Urinary bladder (tissue), 4 donors: ENCODE measurements at places on chromosomes 13 and 19.

- no peak for DNase-seq
Measured at GRCh38 chr13:102724923-102725322, 30.1 kb upstream of the METTL21C start.

GRCh38 chr13:49789968-49790367, 2.5 kb downstream of the KPNA3 start:
- DNase-seq = no peak

- DNase-seq = no peak
Measured at GRCh38 chr19:7676854-7677253, at the start of gene MCEMP1. Gene MCEMP1 (plus strand): TSS chr19:7677090. CDS start chr19:7677121, 31 bp downstream.

DNA sequence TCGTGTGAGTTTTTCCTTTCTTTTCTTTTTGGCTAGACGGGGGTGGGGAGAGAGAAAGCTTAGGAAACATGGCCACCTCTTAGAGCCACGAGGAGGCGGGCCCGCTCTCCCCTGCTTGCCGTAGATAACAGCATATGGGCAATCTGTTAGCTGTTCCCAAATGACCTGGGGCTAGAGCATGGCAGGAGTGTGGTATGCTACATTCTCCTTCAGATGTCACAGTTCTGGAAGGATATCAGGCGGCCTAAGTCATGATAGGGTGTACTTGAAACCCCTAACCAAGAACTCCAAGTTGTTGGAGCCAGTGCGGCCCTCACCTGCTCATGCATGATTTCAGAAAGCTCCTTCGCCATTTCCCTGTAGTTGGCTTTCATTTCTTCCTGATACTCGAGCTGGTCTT, 44.3 kb upstream of the SLC15A1 start:
- DNase-seq = no peak

- no peak for DNase-seq
Measured at GRCh38 chr19:18898081-18898606, 2.2 kb upstream of the CERS1 start.

DNA sequence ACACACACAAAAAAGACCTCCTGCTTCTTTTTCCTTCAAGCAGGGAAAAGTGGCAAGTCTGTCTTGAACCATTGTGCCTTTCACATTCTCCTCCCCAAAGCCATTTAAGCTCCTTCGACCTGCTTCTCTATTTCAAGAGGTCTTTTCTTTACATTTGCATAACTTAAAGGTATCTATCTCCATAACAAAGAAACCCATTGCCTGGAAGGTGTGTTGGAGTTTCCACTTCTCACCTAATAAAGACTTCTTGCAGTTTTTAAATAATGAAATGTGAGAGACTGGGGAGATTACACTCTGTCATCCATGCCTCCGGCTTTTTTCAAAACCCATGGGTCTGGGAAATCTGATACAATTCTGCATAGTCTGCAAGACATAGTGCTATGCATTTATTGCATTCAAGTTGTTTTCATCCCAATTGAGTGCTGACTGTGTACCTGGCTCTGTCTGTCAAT, 41.8 kb upstream of the NBEA start:
- DNase-seq = no peak

DNA sequence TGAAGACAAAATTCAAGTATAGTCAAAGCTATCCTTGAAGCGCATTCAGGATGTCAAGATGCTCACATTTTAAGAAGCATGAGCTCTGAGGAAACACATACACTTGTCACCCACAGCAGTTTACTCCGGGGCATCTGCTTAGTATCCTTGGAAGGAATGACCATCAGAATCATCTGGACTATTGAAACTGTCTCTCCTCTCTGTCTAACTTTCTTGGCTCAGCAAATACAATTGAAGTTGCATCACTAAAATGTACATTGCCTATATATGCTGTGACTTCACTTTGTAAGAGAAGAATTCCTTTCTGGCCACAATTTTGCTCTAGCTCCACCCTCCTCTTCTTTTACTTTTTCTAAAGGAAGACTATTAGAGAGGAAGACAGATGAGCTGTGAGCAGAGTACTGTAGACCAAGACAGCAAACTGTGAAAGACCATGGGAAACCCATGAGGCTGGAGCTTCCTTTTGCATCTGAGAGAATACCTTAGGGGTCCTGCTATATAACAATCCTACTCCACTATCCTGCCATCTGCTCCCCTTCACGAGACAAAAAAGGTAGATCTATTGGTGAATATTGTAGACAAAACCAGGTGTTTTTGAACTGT, 906.3 kb downstream of the PCDH9 start:
- no peak for DNase-seq

DNA sequence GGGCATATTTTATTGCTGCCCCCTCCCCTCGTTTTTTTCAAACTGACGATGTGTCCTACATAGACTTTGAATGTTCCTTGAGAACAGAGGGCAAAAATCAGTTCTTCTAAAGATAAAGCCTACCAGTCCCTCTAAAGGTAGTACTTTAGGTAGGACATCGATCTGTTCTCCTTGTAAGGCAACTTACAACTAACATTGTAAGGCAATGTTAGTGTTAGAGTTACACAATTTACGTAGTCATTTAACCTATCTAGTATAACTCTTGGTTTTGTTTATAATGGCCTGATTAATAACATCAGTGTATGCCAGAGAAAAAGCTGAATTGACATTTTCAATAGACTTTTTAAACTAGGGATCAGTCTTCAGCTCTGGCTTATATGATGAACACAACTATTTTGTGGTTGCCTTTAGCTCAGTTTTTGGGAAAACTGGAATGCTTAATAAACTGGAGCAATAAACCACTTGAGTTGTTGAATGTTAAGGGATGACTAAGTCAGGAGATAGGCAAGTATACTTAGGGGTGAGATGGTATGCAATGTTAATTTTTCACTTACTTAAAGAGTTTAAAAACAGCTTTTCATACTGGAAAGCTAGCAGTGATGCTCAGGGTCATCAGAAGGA, 2.2 kb downstream of the NDFIP2 start:
- no peak for DNase-seq

DNA sequence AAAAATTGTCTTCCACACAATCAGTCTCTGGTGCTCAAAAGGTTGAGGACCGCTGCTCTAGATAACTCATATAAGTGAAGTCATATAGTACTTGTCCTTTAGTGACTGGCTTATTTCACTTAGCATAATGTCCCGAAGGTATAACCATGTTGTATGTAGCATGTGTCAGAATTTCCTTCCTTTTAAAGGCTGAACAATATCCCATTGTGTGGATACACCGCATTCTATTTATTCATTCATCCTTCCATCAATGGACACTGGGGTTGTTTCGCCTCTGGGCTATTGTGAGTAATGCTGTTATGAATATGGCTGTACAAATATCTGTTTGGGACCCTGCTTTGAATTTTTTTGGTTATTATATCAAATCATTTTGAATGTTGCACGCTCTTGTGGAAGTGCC, 4.6 kb upstream of the LYPD5 start:
- DNase-seq = no peak

DNA sequence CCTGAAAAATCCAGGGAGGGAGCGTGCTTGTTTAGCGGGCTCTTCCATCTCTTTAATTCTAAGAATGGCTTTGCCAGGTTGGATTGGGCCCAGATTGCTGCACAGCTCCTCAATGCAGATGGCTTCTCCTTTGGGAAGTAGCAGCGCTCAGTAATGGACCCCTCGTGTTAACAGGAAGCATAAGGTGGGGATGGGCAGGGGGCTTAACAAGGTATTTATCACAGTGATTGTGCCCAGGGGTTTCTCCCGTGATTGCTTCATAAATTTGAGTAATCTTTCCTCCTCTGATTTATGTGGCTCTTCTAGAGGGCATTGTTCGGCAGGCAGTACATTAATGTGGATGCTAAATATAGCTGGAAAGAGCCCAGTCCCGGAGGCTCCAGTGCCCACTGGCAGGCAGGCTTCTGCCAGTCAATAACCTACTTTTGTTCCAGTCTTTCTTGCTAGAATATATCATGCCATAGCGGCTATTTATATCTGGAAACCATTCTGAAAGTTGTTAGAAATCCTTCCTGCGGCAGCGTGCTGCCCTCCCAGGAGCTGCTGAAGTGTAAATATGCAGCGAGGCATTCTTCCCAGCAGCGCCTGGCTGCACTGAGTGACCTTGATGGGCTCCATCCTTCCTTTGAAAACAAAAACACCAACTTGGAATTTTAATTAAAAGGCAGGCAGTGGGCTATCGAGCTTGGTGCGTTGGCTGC, 65.0 kb downstream of the FGF9 start:
- DNase-seq = no peak

DNA sequence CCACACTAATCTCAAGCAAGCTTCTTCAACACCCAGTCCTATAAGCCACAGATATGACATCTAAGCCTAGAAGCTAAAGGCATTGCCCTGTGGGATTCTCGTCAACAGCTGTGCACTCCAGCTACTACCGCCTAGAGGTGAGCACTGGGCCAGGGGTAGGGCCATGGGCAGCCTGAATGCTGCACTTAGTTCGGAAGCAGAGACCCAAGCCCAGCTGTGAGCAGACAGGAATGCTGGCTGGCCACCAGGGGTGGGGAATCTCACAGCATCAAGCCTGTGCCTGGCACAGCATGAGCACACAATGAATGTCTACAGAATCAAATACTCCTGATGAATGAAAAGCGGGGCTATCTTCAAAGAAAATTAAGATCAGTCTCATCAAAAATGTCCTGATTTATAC, 167.5 kb upstream of the UBL3 start:
- no peak for DNase-seq

GRCh38 chr13:113448885-113449692, 4.2 kb downstream of the ADPRHL1 start:
- no peak for DNase-seq

DNA sequence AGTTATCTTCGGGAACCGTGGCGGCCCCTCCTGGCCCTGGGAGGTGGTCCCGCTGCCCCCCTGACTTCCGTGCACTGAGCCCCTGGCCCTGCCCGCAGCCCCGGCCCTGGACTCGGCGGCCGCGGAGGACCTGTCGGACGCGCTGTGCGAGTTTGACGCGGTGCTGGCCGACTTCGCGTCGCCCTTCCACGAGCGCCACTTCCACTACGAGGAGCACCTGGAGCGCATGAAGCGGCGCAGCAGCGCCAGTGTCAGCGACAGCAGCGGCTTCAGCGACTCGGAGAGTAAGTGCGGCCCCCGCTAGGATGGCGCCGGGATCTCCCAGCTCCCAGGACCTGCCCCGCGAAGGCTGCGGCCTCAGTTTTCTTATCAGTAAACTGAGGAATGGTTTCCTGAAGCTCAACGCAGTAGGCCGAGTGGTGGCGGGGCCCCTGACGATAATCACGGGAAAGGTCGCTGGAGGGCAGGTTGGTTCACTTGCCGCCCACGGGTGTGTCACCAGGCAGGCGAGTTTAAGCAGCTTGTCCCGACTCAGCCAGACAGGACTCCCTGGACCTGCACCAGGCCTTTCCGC, 924 bp downstream of the RGCC start:
- no peak for DNase-seq

GRCh38 chr19:38793671-38794070, 4.7 kb downstream of the LGALS7B start:
- DNase-seq = no peak

DNA sequence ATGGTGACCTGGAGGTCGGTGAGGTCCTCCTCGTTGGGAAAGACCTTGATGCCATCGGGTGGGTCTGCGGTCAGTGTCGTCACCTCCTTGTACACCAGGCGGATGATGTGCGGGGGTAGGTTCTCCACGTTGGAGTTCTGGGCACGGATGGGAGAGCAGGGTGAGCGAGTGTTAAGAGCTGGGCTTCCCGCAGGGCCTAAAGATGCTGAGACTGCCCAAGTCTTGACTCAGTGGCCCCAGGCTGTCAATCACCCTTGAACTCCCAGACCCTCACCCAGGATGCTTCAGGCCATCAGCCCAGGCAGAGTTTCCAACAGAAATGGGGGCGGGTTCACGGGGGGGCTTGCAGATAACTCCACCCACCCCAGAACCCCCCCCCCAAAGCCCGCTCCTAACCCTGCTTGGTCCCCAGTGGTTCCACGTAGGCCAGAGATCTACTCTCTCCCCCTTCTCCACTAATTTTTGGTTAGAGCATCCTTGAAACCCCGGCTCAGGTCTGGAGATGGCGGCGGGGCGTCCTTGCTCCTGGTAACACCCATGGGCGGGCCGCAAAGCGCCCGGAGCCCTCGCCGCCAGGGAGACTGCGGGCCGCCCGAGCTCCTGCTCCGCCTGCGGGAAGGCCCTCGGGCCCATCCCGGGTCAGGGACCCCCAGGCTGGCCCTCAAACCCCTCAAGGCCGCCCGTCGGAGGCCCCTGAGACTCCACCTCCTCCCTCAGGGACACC, 600 bp downstream of the UBE2S start:
- DNase-seq = no peak

DNA sequence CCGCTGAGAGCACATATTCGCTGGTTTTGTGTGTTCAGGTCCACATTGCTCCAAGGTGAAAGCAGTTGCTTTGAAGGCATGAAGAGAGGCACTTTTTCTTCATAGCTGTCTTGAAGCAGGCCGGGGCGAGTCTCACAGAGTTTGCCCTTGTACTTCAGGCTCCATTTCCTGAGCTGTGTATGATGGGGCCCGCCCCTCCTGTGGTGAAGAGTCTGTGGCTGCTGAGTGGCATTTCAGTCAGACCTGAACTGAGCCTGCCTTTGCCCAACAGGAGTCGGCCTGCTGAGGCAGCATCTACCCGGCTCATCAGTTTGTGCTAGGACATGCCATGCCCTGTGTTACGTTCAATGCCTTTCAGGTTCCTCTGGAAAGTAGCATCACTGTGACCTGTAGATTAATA, 44.4 kb upstream of the C1QTNF9 start:
- DNase-seq = no peak

DNA sequence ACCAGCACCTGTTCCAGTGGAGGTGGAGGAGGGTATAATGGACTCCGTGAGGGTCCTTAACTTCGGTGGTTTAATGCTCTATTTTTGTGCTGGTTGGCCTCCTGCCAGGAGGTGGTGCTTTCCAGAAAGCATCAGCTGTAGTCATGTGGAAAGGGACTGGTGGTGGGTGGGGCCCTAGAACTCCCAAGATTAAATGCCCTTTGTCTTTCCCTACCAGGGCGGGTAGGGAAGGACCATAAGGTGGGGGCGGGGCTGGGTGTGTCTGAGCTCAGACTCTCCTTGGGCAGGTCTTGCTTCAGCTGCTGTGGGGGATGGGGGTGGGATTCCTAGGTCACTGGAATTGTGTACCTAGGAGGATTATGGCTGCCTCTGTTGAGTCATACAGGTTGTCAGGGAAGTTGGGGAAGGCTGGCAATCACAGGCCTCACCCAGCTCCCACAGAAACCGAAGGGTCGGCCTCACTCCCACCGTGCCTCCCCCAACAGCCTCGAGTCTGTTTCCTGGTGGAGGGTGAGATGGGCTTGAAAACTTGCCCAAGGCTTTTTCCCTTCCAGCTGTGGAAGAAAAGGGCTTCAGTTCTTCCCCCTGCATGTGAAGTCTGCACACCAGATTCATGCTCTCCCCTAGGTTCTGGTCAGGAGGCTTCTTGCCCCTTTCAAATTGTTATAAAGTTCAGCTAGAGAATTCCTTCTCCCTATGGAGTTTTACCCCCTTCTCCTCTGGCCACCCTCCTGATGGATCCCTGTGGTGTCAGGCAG, 60.3 kb upstream of the CLDN10 start:
- DNase-seq = no peak

DNA sequence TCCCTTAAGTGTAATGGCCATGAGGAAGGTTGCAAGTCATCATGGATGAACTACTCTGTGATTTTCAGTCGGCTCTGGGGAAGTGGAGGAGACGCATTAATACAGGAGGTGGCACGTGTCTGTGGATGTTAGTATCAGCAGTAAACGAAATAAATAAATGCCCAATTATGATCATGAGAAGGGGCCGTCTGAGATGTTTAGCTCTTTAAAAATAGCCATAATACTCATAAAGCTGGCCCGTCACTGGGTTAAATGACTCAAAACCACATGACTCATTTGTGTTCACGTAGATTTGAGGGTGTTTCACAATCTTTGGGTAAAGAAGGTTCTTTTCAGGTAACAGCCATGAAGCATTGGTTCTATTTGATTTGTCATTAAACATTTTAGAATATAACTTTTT, 620.6 kb downstream of the GPC6 start:
- no peak for DNase-seq
